ENCODE measurements at places on chromosomes 2 and 18.

DNA sequence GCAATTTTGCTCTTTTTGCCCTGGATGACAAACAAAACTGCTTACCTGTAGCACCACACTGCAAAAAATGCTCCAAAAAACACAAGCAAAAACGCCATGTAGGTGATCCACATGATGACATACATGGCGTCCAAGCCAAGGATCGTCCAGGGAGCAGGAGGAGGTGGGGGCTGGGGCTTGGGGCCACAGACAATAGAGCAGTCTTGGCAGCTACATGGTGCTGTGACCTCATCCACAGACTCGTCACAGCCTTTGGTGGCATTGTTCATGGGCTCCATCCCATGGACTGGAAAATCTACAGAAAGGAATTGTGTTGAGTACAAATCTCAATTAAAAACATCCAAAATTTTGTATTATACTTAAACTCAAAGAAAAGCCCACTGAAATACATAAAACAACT is 26.1 kb downstream of the NPC1 start:
- no peak for DNase-seq

- DNase-seq, result no peak
These were observed 287.1 kb upstream of the ATP5MC3 start for GRCh38 chr2:175468431-175469098.

DNA sequence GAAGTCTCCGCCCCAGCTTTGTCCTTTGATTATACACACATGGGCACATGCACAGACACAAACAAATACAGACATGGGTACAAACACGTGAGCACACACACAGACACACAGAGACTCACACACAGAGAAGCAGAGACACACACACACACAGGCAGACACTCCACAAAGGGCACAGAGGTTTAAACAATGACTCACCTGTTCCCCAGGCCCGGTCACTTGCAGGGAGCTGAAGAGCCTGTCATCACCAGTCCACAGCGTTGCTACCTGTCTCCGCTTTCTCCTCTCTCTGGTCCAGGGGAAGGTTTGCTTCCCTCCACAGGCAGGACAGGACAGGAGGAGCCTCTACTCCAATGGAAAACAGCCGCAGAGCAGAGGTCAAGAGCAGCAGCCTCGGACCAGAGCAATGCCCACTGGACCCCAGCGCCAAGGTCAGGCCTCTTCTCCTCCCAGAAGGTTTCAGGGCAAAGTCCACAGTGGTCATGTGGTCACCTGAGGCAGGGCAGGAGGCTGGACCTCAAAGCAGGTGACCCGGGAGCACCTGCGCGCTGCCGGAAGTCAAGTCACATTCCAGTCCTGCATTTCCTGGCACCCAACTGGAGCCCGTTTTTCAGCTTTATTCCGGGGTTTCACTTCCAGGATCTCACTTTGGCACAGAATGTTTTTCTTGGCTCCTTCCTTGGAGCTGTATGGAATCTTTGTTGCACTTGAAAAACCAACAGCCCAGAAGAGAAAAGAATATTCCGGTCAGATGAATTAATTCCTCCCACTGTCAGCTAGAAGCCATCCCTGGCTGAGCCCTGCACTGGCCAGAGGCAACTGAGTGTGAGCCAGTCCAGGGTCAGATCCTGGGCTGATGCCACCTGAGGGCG is at the start of gene RAB17:
TSS of gene RAB17 (minus strand) at position 463 of the 869 bp plus-strand sequence. CDS start 4,580 bp downstream, outside the sequence.
- no peak for DNase-seq

DNA sequence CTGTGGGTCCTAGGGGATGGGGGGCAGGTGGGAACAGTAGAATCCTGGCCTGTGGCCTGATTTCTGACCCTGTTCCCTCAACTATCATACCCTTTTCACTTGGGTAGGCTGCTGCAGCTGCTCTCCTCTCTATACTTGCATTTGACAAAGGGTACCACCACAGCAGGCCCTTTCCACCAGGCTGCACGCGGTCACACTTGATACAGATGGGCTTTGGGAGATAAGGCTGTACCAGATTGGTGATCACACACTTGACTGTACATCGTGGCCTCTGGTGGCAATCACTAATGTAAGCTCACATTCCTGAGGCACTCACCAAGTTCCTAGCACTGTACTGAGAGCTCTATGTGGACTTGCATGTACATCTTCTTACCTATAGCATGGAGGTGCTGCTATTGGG is 1.6 kb upstream of the RALB start:
- DNase-seq, result no peak

DNA sequence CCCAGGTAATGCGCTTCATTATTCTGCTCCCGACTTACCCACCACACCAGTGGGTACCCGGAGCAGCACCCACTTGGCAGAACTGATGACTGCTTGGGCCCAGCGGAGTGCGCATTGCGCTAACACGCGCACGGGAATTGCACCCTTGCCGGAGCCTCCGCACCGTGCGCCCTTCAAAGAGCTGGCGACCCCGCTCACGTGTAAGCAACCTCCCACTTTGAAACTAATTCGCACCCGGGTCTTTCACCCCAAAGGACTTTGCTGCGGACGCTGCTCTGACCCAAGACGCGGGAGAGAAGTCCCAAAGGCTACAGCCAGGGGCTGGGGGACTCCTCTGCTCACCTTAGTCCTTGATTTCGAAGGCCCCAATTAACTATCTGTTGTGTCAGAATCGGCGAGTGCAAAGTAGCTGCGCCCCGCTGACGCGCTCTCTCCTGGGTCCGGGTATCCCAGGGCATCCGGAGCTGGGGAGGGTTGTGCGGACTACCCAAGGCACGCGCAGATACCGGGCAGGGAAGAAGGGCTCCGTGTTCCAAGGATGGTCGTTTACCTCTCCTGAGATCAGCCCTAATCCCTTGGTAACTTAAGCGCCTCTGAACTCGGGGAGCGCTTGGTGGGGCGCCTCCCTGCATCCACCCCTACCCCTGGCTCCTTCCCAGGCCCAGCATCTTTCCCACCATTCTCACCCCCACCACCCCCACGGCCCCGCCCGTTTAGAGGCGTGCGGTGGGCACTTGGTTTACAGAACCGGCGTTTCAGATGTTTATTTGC is 13.1 kb upstream of the SATB2 start:
- DNase-seq, result no peak

DNA sequence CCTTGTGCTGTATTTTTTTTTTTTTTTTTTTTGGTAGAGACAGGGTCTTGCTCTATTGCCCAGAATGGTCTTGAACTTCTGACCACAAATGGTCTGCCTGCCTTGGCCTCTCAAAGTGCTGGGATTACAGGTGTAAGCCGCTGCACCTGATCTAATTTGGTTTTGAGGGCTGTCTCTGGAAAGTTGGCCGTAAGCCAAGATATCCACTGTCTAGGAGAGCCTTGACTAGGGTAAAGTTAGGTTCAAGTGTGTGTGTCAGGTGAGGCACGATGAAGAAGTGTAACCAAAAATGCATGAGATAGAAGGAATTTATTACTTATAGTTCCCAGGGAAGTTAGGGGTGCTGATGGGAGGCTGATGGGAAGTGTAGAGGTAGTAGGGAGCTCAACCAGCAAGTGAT is 46.7 kb downstream of the INO80C start:
- DNase-seq, result no peak

DNA sequence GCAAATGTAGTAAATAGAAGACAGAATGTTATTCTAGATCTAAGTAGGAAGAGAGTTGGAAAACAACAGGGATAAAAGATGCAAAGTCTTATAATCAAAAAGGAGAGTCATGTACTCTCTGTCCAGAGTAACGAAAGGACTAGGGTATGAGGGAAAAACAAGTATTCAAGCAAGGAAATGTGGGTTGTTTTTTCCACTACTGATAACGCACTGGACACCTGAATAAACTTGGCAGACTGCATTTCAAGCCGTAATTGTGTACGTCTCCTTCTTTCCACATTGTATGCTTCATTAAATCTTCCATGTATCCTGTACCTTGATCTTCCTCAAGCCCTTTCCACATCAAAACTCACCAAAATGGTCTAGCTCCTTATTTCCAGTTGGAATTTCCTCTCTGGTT is 420.6 kb downstream of the ZEB2 start:
- DNase-seq, result no peak

DNA sequence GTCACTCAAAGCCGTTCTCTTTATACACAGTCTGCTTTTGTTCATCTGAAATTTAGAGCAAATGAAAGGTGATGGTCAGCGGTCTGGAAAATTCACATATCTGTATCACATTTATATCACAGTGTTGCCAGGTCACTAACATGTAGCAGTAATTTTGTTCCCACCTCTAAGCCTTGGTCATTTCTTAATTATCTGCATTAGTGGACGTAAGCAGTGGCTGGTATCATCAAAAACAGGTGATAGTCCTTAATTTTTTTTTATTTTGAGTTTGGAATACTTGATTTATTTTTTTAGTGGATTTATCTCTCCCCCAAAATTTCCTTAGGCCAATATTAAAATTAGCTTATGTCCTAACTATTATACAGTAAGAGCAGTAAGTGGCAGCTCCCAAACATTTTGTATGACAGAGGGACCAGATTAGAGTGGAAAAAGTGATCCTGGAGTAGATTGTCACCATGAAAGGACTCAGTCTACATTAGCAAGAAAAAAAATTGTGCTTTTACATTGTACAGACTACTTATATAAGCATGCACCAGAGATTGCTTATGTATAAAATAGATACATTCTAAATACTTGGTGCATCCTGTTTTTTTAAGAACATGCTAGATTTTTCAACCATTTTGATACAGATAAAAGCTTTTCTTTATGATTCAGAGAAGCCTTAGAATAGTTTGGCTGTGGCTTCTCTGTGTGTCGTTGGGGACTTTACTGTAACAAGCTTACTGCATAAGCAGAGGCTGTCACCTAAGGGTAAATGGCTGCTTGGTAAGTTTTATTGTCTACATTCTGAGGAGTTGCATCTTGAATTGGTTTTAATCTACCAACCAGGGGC is 65.0 kb downstream of the MAPRE2 start:
- no peak for DNase-seq

DNA sequence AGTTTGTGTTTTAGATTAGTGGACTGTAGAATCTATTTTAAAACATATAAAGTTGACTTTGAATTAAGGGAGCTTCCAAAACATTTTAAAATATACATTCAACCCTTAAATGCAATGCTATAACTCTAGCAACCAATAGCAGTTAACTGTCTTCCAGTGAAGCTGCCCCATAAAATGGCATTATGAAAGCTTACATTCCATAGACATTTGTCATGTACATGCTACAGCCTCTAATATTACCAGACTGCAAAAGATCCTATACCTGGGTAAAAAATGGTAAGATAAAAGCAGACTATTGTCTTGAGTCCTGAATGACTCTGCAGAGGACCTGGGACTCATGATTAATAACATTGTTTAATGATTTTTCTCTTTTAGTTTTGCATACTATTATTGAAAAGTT is 489.4 kb downstream of the LRP1B start:
- no peak for DNase-seq

DNA sequence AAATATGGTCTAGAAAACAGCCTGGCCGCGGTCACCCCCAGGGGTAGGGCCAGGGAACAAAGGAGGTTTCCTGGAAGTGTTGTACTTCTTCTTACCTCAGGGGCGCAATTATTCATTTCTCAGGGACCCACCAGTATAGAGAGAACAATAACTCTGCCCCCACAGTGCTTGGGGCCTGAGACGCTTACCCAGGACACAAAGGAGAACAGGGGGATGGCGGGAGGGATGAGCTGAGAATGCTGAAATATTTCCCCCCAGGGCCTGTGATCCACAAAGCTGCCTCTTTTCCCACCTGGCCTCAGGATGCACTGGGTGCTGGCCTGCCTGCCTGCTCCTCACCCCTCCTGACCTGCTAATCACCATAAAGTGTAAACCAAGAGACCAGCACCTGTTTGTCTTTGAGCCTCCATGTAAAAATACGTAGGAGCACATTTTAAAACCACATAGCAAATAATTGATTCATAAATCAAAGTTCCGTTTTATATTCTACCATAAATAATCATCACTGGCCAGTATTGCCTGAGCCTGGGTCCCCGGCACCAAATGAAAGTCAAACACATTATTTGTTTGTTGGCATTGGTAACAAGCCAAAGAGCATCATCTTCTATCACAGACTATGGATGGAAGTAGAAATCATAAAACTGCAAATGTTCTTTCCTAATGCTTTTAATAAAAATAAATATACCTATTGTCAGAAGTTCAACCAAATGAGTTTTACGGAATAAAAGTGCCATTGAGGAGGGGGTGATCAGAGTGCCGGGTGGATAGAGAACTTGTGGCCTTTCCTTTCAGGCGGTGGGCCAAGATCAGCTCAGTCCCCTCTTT is 67.3 kb upstream of the RMDN2 start:
- peak; percentile 53 for DNase-seq

GRCh38 chr2:25127646-25128045 is 40.7 kb downstream of the POMC start:
- no peak for DNase-seq

DNA sequence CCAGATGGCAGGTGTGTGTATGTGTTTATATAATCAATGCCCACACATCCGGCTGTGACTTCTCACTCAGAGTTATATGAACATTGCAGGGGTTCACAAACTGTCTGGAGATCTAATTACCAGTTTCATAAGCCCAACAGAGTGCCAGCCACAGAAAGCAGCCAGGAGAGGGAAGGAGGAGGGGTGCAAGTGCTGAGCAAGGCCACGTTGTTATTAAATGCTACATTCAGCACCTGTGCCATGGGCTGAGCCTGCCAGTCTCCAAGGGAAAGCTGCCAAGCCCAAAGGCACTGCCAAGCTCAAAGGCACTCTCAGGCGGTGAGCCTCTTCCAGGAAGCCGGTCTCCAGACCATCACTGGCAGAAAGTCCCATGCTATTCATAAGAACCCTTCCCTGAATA is 17.4 kb downstream of the XDH start:
- peak; percentile 57 for DNase-seq

DNA sequence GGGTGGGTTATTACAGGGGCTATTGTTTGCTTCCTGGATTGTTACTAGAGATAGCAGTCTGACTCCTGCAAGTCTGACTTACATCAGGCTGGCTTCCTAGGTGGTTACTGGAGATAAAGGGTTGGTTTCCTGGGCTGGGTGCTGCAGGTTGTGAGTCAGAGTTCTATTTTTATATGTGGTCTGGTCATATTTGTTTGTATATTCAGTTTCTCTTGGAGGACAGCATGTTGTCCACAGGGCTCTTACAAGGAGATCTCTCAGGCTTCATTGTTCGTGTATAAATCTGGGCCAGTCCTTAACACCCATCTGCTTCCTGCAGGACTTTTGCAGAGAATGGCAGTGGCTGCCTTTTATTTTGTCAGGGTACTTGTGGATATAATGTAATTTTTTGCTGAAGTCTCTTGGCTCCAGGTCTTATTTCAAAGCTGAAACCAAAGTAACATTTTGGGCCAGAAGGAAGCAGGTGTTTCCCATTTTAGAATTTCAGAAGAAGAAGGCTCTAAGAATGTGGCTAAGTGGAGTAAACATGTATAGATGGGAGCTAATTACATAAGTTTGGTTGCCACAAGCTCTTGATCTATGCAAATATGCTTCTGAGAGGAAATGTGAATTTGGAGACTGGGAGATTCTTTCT is 65.9 kb upstream of the SLC16A14 start:
- no peak for DNase-seq
